CD4-positive, alpha-beta T cell treated with Interleukin-17A for 4 hours (primary cell): ENCODE measurements at places on chromosomes 3 and 15.
A peak's percentile ranks its signal among the peaks of the same experiment; 100 is the strongest.

DNA sequence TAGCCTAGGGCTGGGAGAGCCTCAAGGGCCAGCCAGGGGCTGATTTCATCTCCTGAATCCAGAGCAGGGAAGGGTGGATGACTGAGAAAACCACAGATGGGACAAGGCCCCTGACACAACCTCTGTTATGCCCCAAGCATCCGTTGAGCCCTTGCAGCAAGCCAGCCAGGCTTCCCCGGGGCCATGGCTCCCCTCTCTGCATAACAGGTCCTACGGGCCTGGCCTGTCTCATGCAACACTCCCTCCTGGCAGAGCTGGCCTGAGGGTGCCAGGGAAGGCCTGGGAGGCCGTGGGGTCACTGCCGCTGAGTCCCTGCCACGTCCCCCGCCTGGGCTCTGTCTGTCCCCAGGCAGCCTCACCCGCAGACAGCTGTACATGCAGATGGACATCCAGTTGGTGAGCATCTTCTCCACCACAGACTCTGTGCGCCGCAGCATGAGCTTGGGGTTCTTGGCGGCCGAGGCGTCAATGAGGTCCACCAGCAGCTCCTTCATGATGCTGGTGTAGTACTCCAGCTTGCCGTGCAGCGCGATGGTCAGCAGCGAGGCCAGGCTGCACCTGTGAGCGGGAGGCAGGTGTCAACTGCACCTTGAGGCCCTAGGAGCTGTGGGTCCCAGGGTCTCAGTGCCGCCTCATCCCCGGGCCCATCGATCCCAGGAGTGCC is 22.1 kb downstream of the H1-8 start:
- DNase-seq: no peak

DNA sequence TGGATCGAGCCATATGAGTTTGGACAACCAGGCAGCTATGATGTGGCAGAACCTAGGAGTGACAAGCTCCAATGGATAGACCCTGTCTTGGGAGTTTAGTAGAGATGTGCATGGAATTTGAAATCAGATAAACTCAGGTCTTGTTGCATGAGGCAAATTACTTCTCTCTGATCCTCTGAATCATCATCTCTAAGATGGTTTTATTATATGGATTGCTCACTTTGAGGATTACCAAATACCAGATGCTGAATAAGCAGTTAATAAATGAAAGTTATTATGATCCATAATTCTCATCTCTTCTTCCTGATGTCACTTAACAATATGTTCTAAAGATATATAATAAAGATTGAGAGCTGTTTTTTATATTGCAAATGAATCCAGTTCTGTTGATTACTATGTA is 622.2 kb downstream of the NTRK3 start:
- no peak for DNase-seq

- peak; percentile 45 for DNase-seq
Observed at GRCh38 chr3:105836533-105836932, 32.3 kb downstream of the CBLB start.

DNA sequence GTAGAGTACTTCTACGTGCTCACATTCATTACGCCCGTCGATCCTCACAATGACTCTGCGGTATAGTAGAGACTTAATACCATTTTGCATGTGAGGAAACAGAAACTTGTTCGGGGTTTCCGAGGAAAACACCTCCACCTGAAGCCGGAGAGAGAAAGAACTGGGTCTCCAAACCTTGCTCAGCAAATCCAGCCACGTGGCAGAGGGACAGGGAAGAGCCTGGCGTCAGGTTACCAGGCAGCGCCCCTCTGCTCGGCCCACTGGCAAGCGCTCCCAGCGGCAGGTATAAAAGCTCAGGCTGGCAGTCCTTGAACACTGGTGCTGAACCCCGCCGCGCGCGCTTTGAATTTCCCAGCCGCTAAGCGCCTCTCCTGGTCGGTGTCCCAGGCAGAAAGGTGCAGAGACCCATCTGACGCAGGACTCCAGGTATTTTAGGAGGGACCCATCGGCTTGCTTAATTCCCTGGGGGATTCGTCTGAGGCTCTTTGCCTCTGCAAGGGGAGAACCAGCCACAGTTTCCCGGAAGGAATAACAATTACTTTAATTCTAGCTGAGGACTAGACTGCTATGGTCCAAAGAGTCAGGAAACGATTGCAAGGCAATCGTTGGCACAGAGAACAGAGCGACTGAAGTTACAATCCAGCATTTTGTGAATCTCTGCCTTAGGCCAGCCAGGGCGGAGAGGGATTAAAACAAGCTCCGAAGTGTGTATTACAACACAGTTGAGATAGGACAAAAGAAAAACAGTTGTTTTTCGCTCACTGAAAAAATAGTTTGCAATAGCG is at the start of gene C2CD4A:
C2CD4A (plus strand) TSS at position 315 of the 785 bp plus-strand sequence. CDS start 637 bp downstream, outside the sequence.
- DNase-seq: peak; percentile 74

DNA sequence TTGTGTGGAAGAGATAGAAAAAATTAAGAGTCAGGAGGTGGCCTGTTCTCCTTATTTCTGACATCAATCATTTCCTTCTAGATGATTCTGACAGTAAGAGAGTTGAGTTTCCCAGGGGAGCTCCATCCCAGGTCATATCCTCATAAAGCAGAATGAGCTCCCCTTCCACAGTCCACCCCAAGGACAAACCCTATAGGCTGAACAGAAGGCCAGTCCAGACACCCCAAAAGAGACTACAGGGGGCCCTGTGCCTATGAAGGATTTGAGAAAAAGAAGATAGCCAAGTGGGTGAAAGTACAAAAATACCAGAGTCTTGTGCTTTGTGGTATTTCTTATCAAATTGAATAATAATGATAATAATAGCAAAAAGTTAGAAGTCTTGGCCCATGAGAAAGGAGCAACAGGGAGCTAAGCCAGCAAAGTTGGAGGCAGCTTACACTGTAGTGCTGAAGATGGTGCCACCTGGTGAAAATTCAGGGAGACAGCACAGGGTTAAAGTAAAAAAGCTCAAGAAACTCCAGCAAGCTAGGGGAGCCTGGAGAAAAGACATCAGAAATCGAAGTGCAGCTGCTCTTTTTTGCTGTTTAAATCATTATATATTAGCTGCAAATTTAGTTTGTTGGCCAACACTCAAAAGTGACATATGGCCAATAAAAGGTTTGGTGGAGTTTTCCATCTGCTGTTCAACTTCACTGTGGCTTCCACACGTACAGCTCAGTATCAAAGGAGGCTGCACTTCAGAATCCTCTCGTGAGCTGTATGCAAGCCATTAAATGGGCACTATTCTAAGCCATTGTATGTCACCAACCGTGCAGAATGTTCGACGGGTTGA is 35.8 kb upstream of the SLC24A5 start:
- DNase-seq: no peak

DNA sequence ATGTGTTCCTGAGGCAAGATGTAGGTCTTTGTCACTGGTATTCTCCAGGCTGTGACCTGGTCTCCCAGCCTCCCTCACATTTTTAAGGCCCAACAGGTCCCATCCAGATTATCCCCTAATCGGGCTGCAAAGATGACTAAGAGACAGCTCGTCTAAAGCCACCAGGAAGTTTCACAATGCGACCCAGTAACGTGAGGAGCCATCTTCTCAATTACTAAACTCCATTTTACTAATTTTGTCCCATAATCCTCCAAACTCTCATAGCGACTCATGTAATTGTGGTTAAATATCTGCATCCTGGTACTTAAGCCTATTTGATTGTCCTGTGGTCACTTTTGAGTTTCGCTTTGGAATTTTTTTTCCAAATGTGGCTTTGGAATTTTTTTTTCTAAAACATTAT is 8.7 kb upstream of the PLA2G4F start:
- no peak for DNase-seq

- peak; percentile 82 for DNase-seq
Observed at GRCh38 chr3:33074217-33075067, 22.5 kb downstream of the GLB1 start.

- DNase-seq: no peak
Observed at GRCh38 chr15:50315814-50316630, 39.0 kb downstream of the GABPB1 start.

- no peak for DNase-seq
Observed at GRCh38 chr3:66449411-66449974, 51.3 kb downstream of the LRIG1 start.

GRCh38 chr3:152458376-152459117 is 189.8 kb downstream of the MBNL1 start:
- peak; percentile 32 for DNase-seq

DNA sequence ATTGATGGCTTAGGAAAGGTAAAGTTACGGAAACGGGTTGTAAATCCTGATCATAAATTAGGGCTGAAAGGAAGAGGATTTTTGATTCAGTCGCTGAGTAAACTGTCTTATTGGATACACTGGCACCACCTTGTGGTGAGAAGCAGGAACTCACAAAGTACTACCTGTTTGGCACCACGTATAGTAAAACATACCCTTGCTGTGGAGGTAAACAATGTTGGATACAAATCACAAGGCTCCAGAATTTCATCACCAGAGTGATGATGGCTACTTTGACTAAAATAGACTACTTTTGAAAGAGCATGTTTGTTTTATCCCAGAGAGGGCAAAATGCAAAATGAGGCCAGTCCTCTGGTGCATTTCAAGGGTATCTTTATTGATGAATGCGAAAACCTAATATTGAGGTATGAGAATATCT is 216.9 kb downstream of the IGSF11 start:
- peak; percentile 29 for DNase-seq

DNA sequence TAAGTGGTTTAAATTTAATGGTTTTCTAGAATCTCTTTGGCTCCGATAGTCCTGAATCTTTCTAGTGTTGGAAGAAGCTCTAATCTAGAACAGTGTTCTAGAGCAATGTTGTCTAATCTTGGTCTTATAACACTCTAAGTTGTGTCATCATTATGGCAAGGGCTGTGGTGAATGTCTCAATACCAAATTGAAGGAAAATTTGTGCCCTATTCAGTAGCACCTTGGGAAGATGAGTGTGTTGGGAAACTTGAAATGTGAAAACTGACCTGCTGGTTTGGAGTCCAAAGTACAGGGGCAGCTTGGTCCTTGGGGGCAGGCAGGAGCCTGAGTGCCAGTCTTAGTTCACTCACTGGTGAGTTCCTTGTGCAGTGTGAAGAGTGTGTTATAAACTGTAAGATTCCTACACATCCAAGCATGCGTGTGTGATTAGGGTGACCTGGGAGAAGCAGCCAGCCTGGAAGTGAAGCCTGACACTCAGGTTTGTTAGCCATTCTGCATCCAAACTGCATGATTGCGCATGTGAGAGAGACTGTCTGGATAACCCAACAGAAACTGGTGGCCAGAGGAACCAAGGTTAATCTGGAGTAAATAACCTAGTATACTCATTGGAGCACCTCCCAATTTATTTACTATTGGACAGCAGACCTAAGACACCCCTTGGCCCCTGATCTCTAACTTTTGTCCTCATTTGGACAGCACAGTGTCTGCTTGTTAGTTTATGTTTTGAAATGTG is 14.6 kb downstream of the ZNF592 start:
- no peak for DNase-seq

DNA sequence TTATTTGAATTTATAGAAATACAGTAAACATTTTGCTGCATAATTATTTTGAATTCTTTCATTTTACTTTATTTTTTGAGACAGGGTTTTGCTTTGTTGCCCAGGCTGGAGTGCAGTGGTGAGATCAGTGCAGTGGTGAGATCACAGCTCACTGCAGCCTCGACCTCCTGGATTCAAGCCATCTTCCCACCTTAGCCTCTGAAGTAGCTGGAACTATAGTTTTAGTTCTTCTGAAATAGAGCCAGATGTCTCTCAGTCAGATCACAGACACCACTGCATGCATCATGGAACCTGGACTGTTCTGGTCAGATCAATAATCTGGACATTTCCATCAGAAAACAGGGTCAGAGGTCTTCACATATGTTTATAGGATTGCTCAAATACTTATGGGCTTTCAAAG is 7.9 kb downstream of the RPLP1 start:
- DNase-seq: no peak

DNA sequence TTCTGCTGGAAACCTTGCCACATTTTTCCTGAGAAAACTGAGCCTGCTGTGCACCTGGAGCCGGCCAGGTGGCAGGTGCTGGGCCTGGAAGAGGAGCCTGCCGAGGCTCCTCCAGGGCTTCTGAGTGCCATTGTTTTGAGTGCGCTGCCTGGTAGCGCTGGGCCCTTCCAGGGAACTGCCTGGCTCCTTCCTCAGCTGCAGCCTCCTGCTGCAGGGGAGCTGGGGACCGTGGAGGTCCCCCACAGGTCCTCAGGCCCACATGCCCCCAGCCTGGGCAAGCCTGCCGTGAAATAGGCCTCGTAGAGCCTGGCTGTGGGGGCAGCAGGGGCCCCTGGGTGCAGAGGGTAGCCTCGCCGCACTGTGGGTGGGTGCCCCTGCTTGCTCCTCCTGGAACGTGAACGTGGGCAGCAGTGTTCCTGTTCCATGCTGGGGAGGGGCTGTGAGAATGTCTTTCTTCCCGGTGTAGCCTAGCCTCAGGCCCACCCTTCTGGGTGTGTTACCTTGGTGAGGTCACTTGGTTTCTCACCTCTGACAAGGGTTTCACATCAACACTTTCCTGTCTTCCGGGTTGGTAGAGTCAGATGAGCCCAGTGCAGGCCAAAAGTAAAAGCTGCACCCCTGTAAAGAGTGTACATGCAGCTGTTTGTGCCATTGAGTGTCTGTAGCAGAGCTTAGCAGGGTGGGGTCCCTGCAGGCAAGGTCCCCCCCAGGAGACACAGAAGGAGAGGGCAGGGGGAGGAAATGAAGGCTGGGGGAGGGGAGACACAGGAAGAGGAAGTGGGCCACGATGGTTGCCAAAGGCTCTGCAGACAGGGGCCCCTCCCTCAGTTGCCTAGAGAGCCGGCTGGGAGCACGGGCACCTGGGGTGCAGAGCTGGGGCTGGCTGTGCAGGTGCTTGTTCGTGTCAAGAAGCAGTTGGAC is 34.5 kb downstream of the KLF13 start:
- DNase-seq: peak; percentile 91

GRCh38 chr15:74723754-74724334 is 1.5 kb downstream of the CYP1A1 start:
- DNase-seq: no peak

DNA sequence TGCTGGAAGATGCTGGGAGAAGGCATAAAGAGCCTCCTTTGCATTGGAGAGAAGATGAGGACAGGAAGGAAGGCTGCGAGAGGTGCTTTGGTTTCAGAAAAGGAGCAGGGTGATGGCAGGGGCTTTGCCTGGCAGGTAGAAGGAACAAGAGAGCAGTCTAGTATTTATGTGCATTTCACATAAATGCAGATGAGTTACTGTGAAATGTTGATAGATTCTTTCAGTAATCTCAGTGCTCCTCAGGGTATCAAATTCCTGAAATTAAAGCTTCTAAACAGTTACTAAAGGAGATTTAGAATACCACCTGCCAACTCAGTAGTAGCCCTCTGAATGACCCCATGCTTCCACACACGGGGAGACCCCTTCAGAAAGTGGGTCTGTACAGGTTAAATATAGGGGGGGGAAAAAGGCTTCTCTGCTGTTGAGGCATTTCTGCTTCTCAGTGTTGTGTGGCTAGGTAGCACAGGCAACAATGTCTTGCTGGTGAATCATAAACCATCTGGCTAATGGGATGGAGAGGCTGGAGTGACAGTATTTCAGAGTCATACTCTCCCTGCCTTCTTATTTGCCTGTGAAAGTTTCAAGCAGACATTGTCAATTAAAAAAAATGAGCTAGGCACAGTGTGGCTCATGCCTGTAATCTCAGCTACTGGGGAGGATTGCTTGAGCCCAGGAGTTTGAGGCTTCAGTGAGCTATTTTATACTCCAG is 14.3 kb upstream of the FBXL22 start:
- DNase-seq: no peak
